ENCODE measurements at places on chromosomes 3 and 15.

DNA sequence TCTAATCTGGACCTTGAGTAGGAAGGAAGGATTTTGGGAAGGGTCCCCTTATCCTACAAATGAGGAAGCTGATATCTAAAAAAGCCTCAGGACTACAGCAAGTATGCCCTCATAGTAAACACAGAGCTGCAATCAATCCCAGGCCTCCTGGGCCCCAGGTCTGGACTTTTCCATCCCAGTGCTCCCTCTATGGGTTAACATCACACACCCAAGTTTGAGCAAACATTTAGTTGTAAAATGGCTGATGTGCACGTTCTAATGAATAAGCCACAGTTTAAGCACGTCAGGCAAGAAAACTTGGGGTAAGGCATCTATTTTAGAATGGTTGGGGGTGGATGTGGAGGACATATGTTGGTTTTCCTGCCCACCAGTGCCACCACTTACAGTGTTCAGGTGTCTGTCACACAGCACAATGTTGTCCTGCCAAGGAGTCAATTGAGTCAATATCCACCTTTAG, 44.3 kb upstream of the UBE2E1 start:
- peak; percentile 62 for DNase-seq

GRCh38 chr3:1591327-1592028, 498.7 kb downstream of the CNTN6 start:
- DNase-seq: no peak

- no peak for DNase-seq
Measured at GRCh38 chr15:94875550-94875949, 644.2 kb downstream of the MCTP2 start.

DNA sequence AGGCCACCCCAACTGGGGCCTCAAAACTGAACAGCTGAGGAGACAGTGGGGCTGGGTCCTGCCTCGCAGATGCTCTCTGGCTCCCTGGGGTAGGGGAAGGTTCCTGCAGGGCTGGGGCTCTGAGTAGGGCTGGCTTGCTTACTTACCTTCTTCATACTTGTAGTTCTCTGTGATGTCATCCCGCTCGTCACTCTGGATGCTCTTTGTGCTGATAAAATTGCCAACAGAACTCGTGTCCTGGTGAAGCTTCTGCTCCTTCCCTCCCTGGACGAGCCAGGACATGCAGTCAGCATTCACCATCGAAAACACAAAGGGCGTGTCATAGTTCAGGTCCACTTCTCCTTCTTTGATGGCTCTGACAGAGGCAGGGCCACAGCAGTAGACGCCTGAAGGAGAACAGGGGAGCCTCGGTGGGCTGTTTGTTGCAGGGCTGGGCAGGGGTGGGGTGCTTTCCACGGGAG, 17.9 kb upstream of the EPB42 start:
- no peak for DNase-seq

- DNase-seq: no peak
Measured at GRCh38 chr3:66080167-66080566, 41.4 kb upstream of the MAGI1 start.

- no peak for DNase-seq
Measured at GRCh38 chr3:39388741-39389248, 5.6 kb downstream of the SLC25A38 start.

- DNase-seq: no peak
Measured at GRCh38 chr15:65310431-65311137, 6.1 kb downstream of the RNU5B-1 start.

DNA sequence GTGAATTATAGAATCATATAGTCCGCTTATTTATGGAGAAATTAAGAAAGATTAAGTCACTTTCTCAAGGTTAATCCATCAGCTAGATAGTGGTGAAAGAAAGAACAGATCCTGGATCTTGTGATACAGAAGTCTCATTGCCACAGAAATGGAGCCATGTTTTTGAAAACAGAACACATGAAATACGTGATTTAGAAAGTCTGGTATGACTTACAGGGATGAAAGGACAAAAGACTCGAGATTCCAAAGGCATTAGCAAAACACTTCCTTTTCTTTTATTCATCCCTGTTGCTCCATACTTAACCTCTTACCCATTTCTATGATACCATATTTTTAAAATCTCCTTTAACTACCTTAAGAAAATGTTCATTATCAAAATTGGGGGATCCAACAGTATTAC, 40.0 kb upstream of the TEX9 start:
- DNase-seq: peak; percentile 73

GRCh38 chr3:27311400-27311799, 57.8 kb downstream of the NEK10 start:
- peak; percentile 77 for DNase-seq

DNA sequence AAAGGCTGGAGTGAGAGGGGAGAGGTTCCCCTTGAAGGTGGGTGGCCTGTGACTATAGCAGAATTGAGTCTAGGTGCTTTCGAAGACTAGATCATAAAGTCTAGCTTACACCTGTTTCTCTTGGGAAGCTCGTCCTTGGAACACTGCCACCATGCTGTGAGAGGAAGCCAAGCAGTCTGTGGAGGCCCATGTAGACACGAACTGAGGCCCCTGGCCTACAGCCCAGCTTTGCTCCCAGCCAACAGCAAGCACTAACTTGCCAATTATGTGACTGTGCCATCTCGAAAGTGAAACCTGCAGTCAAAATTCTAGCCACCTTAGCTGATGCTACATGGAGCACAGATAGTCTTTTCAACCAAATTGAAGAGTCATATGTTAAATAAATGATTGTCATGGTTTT, 190.5 kb upstream of the NECTIN3 start:
- peak; percentile 68 for DNase-seq

DNA sequence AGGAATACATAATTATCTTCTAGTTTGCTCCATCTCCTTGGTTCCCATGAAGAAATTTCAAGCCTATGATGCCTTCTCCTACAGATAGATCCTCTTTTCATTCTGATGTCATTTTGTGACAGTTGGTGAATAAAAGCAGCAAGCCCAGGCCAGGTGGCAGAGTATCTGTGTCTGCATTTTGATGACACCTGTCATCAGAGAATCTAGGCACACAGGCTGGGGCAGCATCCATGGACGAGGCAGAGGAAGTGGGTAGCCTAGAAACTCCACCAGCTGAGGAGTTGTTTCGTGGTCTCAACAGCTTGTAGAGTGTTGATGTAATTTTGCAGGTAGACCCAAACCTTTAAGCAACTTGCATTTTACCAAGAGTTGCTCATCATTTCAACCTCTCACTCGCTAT, 269.8 kb downstream of the FEZF2 start:
- DNase-seq: no peak

GRCh38 chr15:81523867-81524266, 149.9 kb upstream of the TMC3 start:
- DNase-seq: no peak

DNA sequence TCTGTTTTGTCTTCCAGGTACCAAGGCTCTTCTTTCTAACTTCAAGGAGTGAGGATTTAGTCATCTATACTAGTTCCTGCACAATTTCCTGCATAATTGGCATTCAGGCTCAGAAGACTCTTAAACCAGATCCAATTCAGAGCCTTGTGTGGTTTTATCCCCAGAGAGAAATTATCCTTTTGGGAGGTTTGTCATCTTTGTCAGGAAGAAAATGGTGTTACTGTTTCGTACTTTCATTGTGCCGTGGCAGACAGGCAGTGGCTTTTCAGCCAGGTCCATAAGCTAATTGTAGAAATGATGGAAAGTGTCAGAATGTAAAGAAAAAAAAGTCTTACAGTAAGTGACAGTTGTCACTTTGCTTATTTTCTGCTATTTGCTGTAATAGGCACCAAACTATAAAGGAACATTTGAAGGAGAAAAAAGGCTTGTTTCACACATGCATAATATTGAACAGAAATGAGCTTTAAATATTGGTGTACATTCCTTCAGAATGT, 82.8 kb downstream of the CADM2 start:
- DNase-seq: no peak

GRCh38 chr3:127442506-127442905, 148.0 kb downstream of the TPRA1 start:
- DNase-seq: no peak

DNA sequence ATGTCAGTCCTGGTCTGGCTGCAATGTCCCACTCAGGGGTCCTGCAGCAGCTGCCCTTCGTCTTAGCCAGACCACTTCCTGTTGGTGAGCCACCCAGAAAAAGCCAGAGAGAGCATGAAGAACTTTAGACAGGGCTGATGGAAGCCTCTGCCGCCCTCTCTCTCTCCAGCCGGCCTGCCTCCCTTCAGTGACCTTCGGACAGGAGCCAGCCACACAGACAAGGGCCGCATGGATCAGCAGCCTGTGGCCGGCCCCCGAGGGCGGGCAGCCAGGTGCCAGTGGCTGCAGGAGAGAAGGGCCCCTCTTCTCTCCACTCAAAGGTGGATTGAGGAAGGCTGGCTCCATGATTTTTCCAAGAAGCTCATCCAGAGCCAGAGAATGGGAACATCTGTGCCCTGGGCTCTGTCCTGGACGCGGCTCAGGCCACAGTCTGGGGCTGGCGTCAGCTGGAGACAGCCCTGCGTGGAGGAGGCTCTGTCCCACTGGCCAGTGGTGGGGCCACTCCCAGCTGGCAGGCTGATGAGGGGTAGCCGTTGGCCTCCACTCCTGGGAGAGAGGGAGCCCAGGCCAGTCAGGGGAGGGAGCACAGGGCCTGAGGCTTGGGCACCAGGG, 42.9 kb downstream of the ISG20 start:
- no peak for DNase-seq

- DNase-seq: no peak
Measured at GRCh38 chr3:64130436-64130835, 94.8 kb downstream of the PRICKLE2 start.
